ENCODE measurements at places on chromosomes 2 and 18.
A peak's percentile ranks its signal among the peaks of the same experiment; 100 is the strongest.

DNA sequence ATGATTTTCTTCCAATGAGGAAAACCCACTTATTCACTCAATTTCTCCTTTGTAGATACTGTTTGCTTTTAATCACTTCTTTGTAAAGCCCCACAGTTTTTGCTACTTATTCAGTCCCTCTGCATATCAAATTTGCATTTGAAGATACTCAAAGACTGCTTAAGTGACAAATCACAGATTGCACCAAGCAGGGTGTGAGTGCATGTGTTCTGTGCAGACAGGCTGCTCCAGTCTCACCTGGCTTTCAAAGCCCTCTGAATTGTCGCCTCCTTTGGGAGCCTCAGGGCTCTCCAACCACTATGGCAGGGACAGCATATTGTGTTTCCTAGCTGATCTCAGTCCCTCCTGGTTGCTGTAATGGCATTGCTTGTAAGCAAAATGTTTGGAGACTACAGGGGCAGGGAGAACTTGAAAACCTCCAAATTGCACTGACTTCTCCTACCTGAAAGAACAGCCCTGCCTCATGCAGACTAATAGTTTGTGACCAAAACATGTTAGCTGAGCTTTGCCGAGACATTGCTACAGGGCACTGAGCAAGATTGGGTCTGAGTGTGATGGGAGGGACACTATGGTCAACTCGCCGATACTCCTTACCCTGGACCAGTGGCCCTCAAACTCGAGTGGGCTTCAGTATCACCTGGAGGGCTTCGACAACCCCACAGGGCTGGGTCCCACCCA lies 96.8 kb downstream of the POLE4 start:
- no peak for DNase-seq

GRCh38 chr18:59643740-59644139 lies 53.5 kb downstream of the CCBE1 start:
- DNase-seq: no peak

- no peak for DNase-seq
Measured at GRCh38 chr2:134039912-134040581, 213.8 kb upstream of the MGAT5 start.

- DNase-seq: no peak
Measured at GRCh38 chr2:197238043-197238365, 72.6 kb downstream of the ANKRD44 start.

- no peak for DNase-seq
Measured at GRCh38 chr2:163733956-163734355, 1.9 kb downstream of the FIGN start.

- peak; percentile 80 for DNase-seq
Measured at GRCh38 chr2:218896501-218897393, 16.1 kb downstream of the WNT10A start.

DNA sequence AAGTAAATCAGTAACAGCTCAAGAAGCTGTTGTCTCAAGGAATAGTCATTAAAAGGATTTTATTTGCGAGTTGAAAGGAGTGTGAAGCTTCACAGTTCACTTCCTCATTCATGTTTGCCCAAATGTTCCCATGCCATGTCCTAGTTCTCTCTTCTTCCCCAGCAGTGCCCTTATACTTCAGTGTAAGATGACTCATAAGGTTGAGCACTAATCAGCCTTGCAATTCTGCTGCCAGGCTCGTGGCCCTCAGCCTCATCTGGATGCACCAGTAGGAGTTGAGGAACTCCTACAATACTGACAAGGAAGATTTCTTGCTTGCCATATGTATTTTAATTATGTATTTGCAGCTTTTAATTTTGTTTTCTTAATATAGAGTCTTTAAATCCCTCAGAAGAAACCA lies 1980.4 kb downstream of the SUCLG1 start:
- no peak for DNase-seq

DNA sequence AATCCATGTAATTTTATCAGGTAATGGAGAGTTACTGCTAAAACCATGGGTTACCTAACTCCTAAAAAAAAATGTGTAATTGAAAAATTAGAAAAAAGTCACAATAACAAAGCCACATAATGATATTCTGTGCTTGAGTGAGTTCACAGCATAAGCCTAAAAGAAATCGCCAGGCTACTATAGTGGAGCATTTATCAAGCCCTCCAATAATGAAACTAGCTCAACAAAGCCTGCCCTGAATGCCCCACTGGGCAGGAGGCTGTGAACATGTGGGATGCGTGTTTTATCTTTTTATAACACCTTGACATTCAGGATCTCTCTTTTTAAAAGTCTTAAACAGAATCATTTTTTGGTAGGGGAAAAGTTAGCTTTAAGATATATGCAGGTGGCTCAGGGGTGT lies 86.3 kb downstream of the KCTD18 start:
- no peak for DNase-seq

DNA sequence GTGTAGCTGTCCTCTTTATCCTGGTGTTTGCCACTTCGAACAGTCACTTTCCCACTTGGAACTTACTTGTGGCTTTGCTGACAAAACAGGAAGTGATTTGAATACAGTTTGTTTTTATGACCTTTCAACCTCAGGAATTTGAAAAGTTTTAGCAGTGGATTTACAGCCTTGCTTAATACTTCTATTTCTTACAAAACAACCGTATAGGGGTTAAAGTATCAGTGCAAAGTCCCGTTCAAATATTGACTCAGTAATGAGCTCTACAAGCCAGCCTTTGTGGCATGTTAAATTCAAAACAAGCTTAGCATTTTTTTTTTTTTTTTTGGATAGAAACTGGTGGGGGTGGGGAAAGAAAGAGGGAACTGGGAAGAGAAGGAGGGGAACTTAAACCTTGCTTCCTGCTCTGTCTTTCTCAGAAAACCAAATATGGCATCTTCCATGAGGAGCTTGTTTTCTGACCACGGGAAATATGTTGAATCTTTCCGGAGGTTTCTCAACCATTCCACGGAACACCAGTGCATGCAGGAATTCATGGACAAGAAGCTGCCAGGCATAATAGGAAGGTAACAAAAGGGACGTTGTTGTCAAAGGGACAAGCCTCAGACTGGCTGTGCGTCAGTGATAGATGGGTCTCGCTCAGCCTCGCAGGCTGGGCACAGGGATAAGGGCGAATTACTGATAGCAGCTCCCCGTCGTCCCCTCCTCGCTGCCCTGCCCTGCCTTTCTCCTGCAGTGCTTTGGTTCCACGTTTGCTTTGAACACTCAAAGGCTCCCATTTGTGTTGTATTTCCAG lies at the start of gene HNMT:
HNMT (plus strand) TSS at position 408 of the 793 bp plus-strand sequence; CDS start at position 427, 19 bp downstream.
- no peak for DNase-seq

GRCh38 chr18:75249672-75250470 lies 39.3 kb downstream of the TSHZ1 start:
- DNase-seq: no peak

GRCh38 chr2:88281302-88282217 lies 111.4 kb downstream of the THNSL2 start:
- DNase-seq: no peak

DNA sequence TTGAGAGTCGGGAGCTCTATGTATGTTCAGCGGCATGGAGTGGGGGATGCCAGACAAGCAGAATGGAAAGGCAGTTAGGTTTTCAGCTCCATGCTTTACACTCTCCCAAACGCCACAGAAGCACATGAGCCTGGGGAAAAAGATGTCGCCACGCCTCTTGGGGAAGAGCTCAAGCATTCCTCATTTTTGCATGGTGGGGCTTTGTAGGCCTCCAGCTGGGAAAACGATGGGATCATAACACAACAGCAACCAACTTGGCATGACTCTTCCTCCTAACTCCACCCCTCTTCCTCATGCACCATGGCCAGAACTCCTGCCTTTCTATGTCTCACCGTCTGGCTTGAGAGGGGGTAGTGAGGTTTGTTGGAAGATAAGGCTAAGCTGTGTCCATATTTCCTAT lies 102.6 kb downstream of the PAX3 start:
- no peak for DNase-seq
